ENCODE measurements at places on chromosomes 16 and 17.

GRCh38 chr16:23279721-23280153, 22.4 kb upstream of the SCNN1B start:
- no peak for DNase-seq

DNA sequence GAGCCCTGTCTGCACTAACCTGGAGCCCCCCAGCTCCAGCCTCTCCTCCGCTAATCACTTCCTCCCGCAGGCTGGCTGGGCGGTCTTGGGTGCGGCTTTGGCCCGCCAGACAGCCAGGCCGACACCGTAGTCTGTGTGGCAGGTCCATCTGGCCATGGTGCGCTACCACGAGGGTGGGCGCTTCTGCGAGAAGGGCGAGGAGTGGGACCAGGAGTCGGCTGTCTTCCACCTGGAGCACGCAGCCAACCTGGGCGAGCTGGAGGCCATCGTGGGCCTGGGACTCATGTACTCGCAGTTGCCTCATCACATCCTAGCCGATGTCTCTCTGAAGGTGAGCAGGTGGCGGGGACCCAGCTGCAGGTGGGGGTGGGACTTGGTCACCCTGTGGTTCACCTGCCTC, 30.7 kb upstream of the POLR3E start:
- DNase-seq = no peak

- no peak for DNase-seq
Measured at GRCh38 chr17:45136846-45137560, 1.5 kb downstream of the ACBD4 start.

DNA sequence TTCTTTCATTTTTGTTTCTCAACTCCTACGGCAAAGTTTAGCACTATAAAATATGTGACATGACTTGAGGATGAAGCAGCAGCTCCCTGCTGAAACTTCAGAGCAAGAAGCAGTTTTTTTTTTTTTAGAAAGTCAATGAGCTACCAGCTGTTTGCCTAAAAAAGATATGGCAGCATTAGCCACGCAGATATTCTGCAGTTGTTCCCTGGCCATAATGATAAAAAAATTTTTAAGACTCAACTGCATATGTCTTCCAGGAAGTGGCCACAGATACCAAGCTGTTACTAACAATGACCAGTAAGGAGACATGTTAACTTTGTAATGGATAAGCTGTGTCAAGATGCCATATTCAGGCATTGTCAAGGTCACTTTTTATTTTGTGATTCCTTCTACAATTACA, 319.6 kb upstream of the CDH11 start:
- DNase-seq = no peak

DNA sequence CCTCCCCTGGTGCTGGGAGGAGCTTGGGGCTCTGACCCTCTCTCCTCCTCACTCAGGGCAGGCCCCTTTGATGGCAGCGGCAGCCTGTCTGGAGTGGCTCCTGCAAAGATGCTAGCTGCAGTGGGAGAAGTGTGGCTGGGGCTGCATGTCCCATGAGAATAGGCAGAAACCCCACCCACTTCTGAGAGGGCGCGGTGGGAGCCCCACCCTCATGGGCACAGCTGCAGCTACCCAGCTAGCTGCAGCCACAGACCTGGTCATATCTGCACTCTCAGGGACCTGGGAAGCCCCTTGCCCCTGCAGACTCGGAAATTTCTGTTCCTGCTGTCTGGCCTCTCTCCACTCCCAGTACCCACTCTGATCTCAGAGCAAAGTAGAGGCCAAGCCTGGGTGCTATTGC, 72.2 kb upstream of the BRD7 start:
- no peak for DNase-seq

GRCh38 chr17:34099859-34100515, 155.1 kb upstream of the CCL2 start:
- DNase-seq = no peak

GRCh38 chr17:5838661-5839300, 231.4 kb upstream of the WSCD1 start:
- no peak for DNase-seq

DNA sequence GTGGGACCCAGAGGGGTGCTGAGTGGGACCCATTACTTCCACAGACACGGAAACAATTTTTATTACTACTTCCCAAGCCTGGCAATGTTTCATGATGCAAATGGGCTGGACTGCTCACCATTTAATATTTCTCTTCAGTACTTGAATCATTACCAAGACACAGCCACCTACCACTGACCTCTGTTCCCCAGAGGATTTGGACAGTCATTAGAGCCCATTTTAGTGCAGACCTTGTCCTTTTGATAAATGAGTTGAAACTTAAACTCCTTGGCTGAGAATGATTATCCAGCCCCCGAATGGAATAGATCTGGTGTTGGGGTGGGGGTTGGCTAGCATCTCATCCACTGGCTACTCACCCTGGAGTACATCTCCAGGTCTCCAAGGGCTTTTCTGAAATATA, 33.6 kb upstream of the APOH start:
- no peak for DNase-seq

DNA sequence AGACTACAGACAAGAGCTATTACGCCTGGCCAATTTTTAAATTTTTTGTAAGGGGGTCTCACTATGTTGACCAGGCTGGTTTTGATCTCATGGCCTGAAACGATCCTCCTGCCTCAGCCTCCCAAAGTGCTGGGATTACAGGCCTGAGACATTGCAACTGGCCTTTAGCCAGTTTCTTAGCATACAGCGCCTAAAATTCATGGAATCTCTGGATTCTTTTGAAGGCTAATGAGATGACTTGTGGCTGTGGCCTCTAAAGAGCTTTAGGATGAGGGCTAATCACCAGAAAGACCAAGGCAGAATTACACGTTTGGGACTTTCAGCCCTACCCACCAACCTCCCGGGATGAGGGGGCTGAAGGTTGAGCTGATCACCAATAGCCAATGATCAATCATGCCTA, 34.6 kb downstream of the AKAP10 start:
- no peak for DNase-seq

- DNase-seq = peak; percentile 43
Measured at GRCh38 chr17:64306850-64307463, 43.9 kb upstream of the TEX2 start.

DNA sequence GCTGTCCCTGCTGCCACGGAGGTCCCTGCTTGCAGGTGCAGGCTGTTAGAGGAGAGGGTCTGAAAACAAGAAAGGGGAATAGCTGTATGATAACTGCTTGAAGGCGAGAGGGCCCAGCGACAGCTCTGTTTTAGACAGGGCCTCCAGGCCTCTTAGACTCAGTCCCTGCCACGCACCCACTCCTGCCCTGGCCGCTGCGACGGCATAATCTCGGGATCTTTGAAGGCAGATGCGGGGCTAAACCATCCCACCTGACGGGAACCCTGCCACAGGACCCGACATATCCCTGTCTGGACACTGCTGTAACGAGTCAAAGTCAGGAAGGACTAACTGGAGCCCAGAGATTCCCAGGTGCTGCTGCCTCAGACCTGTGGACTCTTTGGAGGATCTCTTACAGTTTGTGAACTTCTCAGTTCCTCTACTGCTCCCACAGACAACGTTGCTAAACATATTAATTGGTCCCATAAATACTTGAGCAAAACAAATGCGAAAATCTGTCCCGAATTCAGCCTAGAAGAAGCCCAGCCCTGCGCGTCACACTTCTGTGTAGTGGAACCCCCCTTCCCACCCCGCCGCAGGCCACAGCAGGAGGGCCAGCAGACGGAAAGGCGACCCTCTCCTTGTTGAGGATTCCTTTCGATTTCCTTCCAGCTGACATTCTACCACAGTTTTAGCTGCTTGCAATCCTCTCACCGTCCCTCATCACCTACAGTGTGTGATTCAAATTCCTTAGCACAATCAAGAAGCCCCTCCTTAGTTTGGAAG, 998 bp upstream of the TMEM11 start:
- DNase-seq = no peak

GRCh38 chr17:47949197-47949759, 7.9 kb downstream of the PNPO start:
- DNase-seq = peak; percentile 55

DNA sequence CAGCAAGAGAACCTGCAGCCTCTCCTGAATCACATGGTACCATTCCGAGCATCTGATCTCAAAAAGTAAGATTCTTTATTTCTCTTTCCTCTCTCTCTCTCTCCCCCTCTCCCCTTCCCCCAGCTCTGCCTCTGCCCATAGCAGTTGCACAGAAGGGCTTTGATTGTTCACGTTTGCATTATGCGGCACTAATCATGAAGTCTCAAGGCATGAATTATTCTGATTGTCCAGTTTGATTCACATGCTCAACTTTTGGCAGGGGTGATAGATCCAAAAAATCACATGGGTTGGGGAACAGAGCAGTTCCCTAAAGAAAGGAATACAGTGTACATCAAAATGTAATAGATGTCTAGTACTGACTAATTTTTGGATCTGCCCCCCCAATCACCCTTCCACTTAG, 380.0 kb upstream of the SOX9 start:
- no peak for DNase-seq

- no peak for DNase-seq
Measured at GRCh38 chr17:48062273-48062672, 14.1 kb downstream of the NFE2L1 start.

GRCh38 chr16:54281535-54282201, 4.9 kb downstream of the IRX3 start:
- no peak for DNase-seq

DNA sequence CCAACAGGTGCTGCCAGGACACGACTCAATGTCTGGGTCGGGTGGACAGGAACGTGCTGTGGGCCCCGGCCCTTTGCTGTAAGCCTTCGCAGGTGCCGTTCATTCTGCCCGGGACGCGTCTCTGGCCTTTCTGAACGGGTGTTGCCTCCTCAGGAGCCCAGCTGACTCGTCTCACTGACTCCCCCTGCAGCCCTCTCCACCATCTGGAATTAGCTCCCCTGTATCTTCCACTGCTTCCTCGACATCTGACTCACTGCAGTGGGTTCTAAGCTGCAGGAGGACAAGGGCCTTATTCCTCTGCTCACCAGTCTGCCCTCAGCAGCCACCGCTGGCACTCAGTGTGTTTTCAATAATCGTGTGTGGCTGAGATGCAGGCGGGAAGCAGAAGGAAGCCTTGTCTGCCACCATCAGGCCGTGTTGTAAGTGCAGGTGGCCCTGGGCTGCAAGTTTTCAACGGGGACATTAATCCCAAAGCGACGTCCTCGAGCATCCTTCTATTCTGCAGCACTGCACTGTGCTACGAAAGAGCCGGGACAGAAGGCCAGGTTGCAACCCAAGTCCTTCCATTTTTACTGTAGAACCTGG, 256.2 kb downstream of the FOXL1 start:
- DNase-seq = no peak

DNA sequence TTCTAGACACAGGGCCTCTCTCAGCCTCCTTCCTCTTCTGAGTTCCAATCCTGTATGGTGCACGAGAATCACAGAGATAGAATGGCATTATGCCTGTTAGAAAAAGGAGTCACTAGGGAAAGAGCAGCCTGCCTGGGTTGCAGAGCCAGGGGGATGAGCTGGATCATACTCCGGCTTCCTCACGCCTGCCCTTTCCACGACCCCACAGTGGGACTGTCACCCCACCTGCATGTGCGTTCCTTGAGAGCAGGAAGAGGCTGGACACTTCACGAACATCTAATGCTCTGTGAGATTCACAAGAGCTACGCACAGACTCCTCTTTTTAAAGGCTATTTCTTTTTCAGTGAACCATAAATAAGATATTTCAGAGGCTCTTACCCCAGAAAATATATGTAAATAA, 54.8 kb downstream of the N4BP1 start:
- DNase-seq = no peak

DNA sequence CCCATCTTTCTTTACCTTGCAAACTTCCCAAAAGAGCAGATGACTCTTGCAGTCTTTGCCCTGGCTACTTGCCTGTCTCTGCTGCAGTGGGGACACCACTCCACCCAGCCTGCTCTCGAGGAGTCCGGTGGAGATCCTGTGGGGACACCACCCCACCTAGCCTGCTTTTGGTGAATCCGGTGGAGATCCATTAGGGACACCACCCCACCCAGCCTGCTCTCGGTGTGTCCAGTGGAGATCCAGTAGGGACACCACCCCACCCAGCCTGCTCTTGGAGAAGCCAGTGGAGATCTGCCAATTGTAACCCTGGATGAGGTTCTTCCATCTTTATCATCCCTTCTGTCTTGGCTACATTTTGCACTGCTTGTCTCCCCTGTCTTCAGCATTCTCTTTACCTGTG, 54.2 kb downstream of the C16orf78 start:
- DNase-seq = no peak

DNA sequence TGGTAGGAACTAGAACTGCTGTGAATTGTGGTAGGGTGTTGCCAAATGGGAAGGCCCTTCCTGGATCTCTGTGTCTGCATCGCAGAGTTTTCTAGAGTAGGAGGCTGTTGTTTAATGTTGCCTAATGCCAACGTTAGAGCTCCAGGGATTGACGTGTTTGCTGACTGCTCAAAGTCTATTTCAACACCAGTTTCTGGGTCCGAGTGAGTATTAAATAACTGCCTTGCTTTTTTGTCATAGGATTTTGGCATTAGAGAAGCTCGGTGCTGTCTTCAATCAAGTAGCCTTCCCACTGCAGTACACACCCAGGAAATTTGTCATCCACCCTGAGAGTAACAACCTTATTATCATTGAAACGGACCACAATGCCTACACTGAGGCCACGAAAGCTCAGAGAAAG, 40.0 kb downstream of the SF3B3 start:
- no peak for DNase-seq

DNA sequence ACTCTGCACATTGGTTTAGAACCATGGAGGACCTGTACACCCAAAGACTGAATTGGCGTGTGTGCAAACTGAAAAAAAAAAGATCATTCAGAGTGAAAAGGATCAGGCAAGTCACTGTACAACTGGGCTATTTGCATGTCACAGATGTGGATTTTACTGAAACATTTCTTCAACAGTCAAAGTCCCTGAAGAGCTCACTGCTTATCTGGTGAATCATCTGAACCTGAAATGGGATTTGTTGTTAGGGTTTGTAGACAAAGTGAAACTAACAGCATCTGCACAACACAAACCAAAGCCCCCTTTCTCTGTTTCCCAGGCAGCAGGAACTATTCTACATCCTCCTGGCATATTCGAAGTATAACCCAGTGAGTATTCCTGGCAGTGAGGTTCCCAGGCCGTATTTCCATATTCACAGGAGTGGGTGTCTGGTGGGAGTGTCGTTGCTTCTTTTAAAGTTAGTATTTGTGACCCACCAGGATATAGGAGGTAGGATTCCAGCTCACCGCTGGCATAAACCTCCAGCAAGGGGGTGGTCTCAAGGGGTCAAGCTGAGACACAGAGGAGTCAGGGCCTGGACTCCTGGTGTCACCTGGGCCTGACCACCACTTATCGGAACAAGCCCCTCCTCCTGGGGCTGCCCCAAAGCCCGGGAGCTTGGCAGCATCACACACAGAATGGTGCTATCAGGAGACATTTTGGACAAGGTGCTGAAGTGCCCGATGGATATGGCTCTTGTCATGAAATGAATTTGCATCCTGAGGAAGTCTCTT, 80.9 kb downstream of the GOSR1 start:
- no peak for DNase-seq

DNA sequence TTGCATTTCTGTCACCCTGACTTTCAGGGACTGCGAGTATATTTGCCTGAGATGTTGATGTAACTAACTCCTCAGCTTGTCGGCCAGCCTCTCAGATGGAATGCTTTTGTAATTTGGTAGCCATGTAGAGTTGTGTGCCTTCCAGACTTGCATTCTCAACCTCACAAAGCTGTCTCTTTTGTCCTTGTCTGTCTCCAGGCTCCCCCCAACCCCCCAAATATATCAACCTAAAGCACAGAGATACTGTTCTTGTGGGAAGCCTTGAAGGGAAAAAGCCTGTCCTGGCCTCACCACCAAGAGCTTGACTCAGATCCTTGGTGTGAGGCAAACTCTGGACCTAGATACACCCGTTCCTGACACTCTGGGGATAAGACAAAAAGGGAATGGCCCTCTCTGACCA, 18.4 kb downstream of the SAP30BP start:
- DNase-seq = no peak

GRCh38 chr17:13051915-13052314, 34.1 kb upstream of the ELAC2 start:
- no peak for DNase-seq

All from stimulated activated CD8-positive, alpha-beta memory T cell treated with anti-CD3 and anti-CD28 coated beads, Interleukin-7, amount 100 ng/mL, for 1 hour (primary cell).